ENCODE measurements at places on chromosomes 3 and 15. TPM values are rescaled to one million over a fixed set of nuclear protein-coding genes. Genes with fewer than 3 reads are reported as not detected.

GRCh38 chr3:73028803-73029202 lies 32.2 kb downstream of the PPP4R2 start:
- H3K4me1 ChIP-seq, result peaks cover 14% of the 10 kb centered on the region
- no peak for DNase-seq
- no peaks in the 10 kb centered on the region for H3K36me3 ChIP-seq
- no peak overlapping the region for H3K27ac ChIP-seq
- no peaks in the 10 kb centered on the region for H3K27me3 ChIP-seq

GRCh38 chr3:32961189-32961715 lies 9.8 kb downstream of the CCR4 start:
- no peak overlapping the region for H3K27ac ChIP-seq
- H3K4me1 ChIP-seq, result peaks cover 5% of the 10 kb centered on the region
- H3K36me3 ChIP-seq, result no peaks in the 10 kb centered on the region
- no peak for DNase-seq
- no peaks in the 10 kb centered on the region for H3K27me3 ChIP-seq
- H3K4me3 ChIP-seq, result no peak overlapping the region

DNA sequence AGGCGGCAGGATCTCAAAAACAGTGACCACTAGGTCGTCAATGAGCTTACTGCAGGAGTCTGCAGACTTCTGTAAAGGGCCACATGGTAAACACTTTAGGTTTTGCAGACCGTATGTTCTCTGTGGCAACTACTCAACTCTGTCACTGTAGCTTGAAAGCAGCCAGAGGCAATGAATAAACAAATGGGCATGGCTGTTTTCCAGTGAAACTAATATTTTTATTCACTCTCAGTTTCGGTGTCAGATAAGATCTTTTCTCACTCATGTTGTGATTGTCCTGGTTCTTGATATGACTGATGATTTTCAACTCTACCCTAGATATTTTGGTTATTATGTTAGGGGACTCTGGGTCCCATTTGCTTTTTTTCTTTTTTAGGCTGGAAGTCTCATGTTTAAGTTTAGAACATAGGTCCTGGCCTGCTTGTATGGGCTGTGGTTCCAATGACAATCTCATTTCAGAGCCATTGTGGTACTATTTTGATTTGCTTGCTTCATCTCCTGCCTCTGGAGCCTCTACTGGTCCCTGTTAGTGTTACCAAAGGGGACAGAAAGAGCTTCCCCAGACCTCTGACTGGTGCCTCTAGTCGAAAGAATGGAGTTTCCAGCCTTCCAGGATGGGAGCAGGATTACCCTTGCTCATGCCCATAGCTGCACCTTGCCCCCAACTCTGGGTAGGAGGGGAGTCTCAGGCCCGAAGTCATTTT lies 222.0 kb downstream of the STT3B start:
- no peak overlapping the region for H3K27ac ChIP-seq
- no peaks in the 10 kb centered on the region for H3K27me3 ChIP-seq
- no peaks in the 10 kb centered on the region for H3K36me3 ChIP-seq
- no peak for DNase-seq

ZDHHC23 gene
- total RNA-seq, result 27.1 TPM

DNA sequence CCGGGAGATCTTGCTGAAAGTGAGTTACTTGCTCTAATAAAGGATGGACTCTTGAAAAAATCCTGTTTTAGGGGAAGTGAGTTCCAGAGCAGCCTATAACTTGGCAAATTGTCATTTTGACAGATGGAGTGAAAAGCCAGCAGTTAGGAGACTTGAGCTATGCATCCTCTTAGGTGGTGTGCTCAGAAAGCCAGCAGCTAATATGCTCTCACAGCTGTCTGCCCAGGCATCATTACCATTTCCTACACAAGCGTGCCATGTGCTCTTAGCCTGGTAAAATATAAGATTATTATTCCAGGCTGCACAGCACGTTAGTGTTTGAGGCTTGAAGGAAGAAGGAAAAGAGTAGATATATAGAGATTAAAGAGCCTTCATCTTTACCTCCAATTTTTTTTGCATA lies 151.0 kb downstream of the CHL1 start:
- no peaks in the 10 kb centered on the region for H3K36me3 ChIP-seq
- no peak overlapping the region for H3K27ac ChIP-seq
- H3K4me1 ChIP-seq, result no peaks in the 10 kb centered on the region
- no peak overlapping the region for H3K4me3 ChIP-seq
- H3K27me3 ChIP-seq, result no peaks in the 10 kb centered on the region

DNA sequence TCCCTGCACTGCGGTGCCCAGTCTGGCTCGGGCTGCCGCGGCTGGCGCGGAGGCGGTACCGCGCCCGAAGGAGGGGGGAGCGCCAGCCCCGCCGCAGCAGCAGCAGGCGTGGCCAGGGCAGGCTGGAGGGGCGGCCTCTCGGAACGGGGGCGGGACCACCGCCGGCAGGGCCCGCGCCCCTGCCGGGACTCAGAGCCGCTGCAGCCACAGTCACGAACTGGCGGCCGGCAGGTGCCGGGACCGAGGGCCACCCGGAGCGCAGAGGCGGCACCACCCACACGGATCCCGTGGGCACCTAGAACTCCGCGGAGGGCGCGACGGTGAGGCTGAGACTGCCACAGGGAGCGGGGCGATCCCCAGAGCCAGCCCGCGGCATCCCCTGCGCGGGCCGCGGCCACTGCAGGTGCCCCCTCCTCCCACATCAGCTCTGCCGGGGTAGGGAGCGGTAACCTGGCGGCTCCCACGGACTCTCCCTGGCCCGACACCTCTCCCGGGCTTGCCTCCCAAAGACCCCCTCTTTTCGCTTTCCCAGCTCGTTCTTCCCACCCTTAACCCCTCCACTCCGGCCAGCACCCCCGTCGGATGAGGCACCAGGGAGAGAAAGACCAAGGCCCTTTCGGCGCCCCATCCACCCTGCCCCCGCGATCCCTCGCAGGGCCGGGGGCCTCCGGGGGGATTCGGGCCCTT lies at the start of gene VWA5B2:
Gene VWA5B2 (plus strand): TSS at position 192 of the 687 bp plus-strand sequence. CDS start 944 bp downstream, outside the sequence.
- H3K27ac ChIP-seq, result no peak within 1 kb of the TSS
- peaks cover 7% of the 10 kb centered on the region for H3K4me1 ChIP-seq
- peak; percentile 77 for DNase-seq
- no peaks in the 10 kb centered on the region for H3K27me3 ChIP-seq
- no peaks in the 10 kb centered on the region for H3K36me3 ChIP-seq

DNA sequence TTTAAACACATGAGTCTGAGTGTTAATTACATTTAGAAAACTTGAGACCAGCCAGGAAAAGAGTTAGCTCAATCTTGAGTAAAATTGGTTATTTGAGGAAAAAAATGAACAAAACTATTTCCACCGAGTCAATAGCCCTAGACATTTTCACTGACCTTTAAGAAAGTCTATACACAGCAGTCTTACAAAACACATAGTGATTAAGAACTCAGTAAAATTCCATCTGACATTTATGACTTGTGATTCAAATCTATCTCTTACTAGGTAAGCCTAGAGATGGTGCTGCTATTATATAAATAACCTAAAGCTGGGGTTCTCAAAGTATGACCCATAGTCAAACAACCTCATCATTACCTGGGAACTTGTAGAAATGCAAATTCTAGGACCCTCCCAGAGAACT lies 109.1 kb upstream of the COL8A1 start:
- H3K27me3 ChIP-seq, result no peaks in the 10 kb centered on the region
- H3K27ac ChIP-seq, result no peak overlapping the region
- DNase-seq, result no peak
- H3K36me3 ChIP-seq, result no peaks in the 10 kb centered on the region
- H3K4me1 ChIP-seq, result no peaks in the 10 kb centered on the region

DNA sequence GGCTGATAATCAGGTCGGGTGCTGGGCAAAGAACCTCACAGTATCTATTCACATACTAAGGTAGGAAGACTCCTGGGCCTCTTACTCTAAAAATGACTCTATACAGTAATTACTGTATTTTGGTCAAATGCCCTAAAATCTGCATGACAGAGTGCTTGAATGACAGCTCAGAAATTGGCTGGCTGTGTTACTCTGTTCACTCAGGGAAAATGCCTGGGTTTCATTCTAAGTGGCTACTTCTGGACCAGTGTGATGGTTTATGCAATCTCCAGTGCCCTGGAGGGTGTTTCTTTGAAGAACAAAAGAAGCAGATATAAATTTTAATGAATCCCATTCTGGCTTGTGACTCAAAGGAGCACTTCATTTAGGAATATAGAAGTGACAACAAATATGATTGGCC lies 2.2 kb downstream of the GABRR3 start:
- no peak overlapping the region for H3K4me3 ChIP-seq
- no peaks in the 10 kb centered on the region for H3K4me1 ChIP-seq
- H3K27me3 ChIP-seq, result no peaks in the 10 kb centered on the region
- H3K36me3 ChIP-seq, result no peaks in the 10 kb centered on the region

CLDN18 gene
- total RNA-seq, result 1.7 TPM

DNA sequence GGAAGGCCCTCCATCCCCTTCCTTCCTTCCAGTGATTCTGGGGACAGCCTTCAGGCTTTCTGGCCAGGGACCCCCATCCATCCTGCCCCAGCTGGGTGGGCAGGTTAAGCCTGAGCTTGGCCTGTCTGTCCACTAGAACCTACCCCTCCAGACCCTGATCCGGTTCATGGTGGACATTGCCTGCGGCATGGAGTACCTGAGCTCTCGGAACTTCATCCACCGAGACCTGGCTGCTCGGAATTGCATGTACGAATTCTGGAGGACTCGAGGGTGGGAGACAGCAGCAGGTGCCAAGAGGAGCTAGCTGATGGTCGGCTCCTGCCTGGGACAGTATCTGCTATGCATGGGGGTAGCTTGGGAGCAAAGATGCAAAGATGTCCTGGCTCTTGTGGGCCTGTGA lies 13.9 kb downstream of the TYRO3 start:
- H3K4me3 ChIP-seq, result no peak overlapping the region
- H3K4me1 ChIP-seq, result peaks cover 36% of the 10 kb centered on the region
- no peaks in the 10 kb centered on the region for H3K27me3 ChIP-seq
- H3K36me3 ChIP-seq, result no peaks in the 10 kb centered on the region
- H3K27ac ChIP-seq, result peak overlapping the region; percentile 32

NR2C2 gene
- total RNA-seq, result 85.2 TPM

DNA sequence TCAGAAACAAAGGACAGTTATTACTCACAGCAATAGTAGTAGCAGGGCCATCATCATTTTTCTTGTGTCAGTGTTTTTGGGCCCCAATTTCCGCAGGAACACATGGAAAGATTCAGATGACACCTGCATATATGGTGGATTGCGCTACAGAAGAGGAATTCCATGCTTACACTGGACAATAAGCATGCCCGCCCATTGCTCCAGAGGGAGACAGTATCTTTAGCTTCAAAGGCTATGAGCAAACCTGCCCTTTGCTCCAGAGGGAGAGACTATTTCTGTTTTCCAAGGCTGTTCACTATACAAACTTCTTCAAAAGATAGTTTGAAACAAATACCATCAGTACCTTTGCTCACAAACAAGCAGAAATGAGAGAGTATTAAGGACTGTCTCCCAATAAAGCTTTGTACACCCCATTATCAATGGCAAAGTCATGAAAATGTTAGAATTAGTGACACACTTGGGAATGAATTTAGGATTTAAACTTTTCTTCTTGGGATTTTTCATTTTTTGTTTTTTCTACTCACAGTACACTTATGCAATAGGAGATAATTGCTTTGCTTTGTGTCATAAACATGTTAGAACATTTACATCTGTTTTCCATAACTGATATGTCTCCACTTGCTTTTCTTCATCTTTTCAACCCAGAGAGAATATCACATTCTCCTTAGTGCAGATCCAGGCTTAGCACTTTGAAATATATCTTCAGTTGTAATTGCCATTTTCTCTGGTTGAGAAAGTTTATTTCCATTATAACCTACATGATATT lies 564.5 kb upstream of the ZNF717 start:
- H3K27me3 ChIP-seq, result no peaks in the 10 kb centered on the region
- DNase-seq, result no peak
- H3K27ac ChIP-seq, result no peak overlapping the region
- H3K36me3 ChIP-seq, result no peaks in the 10 kb centered on the region
- H3K4me1 ChIP-seq, result no peaks in the 10 kb centered on the region

CATSPER2 gene
- total RNA-seq, result 49.6 TPM

GRCh38 chr3:112605285-112605684 lies 35.7 kb downstream of the CCDC80 start:
- DNase-seq, result no peak
- H3K4me1 ChIP-seq, result peaks cover 4% of the 10 kb centered on the region
- no peaks in the 10 kb centered on the region for H3K36me3 ChIP-seq
- H3K27me3 ChIP-seq, result no peaks in the 10 kb centered on the region

DNA sequence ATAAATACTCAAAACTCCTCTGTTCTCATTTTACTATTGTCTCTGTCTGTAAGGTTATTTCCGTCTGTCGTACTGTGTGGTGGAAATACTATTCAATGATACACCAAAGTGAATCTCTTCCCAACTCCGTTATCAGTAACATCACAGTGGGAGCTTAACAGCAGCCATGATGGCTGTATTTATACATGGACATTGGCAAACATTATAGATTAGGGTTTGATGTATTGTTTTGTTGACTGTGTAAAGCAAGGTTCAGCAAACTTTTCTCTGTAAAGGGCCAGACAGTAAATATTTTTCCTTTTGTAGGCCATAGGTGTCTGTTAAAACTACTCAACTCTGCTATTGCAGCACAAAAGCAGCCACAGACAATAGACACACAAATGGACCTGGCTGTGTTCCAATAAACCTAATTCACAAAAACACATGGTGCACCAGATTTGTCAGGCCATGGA lies 23.2 kb downstream of the LIPC start:
- no peaks in the 10 kb centered on the region for H3K27me3 ChIP-seq
- no peak overlapping the region for H3K27ac ChIP-seq
- DNase-seq, result no peak

GRCh38 chr15:52499506-52499905 lies 29.2 kb downstream of the MYO5A start:
- H3K27me3 ChIP-seq, result no peaks in the 10 kb centered on the region
- H3K4me1 ChIP-seq, result no peaks in the 10 kb centered on the region
- H3K4me3 ChIP-seq, result no peak overlapping the region
- H3K27ac ChIP-seq, result no peak overlapping the region

DNA sequence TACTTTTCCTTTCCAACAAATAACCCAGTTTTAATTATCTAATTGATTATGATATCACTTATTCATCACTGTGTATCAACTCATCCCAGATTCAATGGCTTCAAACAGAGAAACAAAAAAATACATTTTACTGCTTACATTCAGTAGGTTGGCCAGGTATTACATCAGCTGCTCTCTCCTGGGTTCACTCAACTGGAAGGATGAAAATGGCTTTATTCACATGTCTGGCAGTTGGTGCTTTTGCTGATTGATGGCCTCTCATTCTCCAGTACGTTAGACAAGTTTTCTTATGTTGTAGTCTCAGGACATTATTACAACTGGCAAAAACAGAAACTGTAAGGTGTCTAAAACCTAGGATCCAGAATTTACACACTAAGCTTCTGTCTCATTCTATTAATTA lies 811.0 kb upstream of the ALCAM start:
- no peaks in the 10 kb centered on the region for H3K4me1 ChIP-seq
- no peak overlapping the region for H3K4me3 ChIP-seq
- H3K36me3 ChIP-seq, result no peaks in the 10 kb centered on the region
- no peak overlapping the region for H3K27ac ChIP-seq
- no peaks in the 10 kb centered on the region for H3K27me3 ChIP-seq
- no peak for DNase-seq

All from testis (tissue), 5 donors.